ENCODE measurements at places on chromosomes 3 and 15.

DNA sequence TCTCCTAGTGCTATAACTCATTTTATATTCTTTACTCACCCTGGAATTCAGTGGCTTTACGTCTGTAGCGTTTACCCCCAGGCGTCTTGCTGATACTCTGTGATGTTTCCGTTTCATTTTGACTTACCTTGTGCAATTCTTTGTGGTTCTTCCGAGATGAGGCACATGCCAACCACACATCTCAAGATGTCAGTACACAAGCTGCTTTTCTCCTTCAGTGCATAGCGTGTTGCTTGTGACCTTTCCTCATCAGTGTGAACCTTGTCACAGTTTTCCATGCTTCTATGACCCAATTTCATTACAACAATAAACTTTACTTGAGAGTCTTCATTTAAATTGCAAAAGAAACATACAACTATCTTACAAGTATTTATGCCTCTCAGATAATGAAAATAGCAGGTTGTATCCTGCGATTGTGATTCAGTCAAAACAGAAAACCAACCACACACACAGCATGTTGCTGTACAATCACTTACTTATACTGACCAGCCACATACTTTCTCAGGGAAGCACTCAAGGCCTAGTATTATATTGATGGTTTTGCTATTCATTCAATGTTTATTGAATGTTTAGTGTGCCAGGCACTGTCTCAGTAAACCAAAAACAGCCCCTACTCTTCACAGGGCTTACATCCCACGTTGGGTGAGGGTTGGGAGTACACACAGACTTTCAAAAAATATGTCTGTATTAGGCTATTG, 4.6 kb upstream of the TBL1XR1 start:
- peak; percentile 28 for DNase-seq

DNA sequence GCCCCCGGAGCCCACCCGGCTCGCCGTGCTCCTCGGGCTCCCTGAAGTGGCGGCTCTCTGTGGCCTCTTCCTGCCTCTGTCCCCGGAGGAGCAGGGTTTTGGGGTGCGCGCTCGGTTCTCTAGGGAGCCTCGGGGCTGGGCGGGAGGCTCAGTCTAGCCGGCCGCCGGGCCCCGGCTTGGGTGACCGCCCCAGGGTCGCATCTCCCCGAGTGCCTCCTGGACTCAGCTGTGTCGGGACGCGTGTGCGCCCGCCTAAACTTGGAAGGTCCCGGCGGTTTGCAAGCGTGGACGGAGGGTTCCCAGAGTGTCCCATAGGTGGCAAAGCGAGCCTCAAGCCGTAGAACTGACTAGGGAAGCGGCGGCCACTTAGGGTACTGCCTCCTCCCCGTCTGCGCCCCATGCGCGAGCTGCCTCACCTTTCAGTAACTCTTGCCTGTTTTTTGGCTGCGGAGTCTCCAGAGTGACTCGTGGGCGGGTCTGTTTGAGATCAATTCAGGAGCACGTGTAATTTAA, 601 bp downstream of the ACTL6A start:
- DNase-seq: peak; percentile 52

DNA sequence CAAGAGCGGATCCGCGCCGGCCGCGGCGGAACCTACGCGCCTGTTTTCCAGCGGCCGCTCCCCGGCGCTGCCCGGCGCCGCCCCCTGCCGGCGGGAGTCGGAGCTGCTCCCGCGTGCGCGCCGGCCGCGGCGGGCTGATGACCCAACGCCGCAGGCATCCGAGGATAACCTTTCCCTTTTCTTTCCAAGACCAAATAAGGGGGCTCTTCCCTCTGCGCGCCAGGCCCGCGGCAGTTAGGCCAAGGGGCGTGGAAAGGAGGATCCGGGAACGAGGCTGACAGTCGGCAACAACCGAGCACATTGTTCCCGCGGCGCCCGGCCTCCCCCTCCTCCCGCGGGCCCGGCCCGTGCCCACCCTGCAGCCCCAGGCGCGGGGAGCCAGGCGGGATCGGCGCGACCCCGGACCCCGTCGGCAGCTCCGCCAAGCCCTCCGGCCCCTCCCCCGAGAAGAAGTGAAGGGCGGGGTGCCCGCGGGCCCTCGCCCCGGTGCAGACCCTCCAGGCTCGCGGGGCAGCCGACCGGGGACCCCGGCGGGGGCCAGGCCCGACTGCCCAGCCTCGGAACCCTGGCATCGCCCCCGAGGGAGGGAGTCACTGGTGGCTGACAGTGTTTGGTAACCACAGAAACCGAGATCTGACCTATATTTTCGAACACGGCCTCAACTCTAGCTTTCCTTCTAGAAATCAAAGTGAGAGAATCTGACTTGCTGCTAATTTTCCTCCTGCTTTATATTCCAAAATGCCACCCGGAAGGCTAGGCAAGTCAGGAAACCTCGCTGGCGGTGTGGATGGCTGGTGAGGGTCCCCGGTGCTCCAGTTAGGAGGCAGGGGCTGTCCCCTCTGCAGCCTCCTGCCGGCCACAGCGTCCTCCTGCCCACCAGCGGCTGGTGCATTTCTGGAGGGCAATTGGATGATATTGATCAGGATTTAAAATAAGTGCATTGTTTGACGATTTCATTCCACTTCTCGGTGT, 45.6 kb upstream of the SYNM start:
- DNase-seq: peak; percentile 7

- DNase-seq: no peak
Measured at GRCh38 chr3:122886946-122887345, 92.1 kb downstream of the SLC49A4 start.

GRCh38 chr15:74497584-74497983, 36.6 kb upstream of the UBL7 start:
- DNase-seq: no peak
